ENCODE measurements at places on chromosomes 11 and 22. TPM values are rescaled to one million over a fixed set of nuclear protein-coding genes. Genes with fewer than 3 reads are reported as not detected.

FAM181B gene
- not detected for total RNA-seq

PAMR1 gene
- 219 TPM for total RNA-seq

MMP1 gene
- total RNA-seq = 0.82 TPM

RFPL1 gene
- not detected for total RNA-seq

FGF3 gene
- not detected for total RNA-seq

HEPHL1 gene
- total RNA-seq = not detected

OVCH2 gene
- total RNA-seq = not detected

IRF7 gene
- total RNA-seq = 18.9 TPM

GNAZ gene
- 0.93 TPM for total RNA-seq

PRG3 gene
- total RNA-seq = not detected

CRY2 gene
- total RNA-seq = 14.1 TPM

NAV2 gene
- 10.7 TPM for total RNA-seq

TSSK2 gene
- total RNA-seq = not detected

OR9Q2 gene
- not detected for total RNA-seq

CARD16 gene
- total RNA-seq = 2.6 TPM

SAMM50 gene
- total RNA-seq = 54.2 TPM

FZD4 gene
- 21.4 TPM for total RNA-seq

OTOG gene
- total RNA-seq = not detected

CCDC116 gene
- total RNA-seq = not detected

ISX gene
- total RNA-seq = not detected

GGTLC2 gene
- total RNA-seq = not detected

LMO1 gene
- total RNA-seq = not detected

ZBTB16 gene
- 49.4 TPM for total RNA-seq

CAPRIN1 gene
- 107 TPM for total RNA-seq

TCF20 gene
- total RNA-seq = 15.0 TPM

FAM180B gene
- 1.3 TPM for total RNA-seq

MUC6 gene
- not detected for total RNA-seq

TRIM49 gene
- not detected for total RNA-seq

CRYBB3 gene
- not detected for total RNA-seq

TRMT2A gene
- total RNA-seq = 39.4 TPM

UPB1 gene
- not detected for total RNA-seq

INS gene
- total RNA-seq = not detected

ANGPTL5 gene
- total RNA-seq = not detected

JHY gene
- total RNA-seq = 1.4 TPM

SCUBE1 gene
- total RNA-seq = 0.09 TPM

SVIP gene
- 2.6 TPM for total RNA-seq

C22orf23 gene
- not detected for total RNA-seq

OR2AG1 gene
- not detected for total RNA-seq

KRTAP5-9 gene
- total RNA-seq = not detected

ALDH3B2 gene
- not detected for total RNA-seq

TRPC6 gene
- 0.82 TPM for total RNA-seq

SLC2A11 gene
- total RNA-seq = 4.2 TPM

HBG2 gene
- not detected for total RNA-seq

SYT9 gene
- total RNA-seq = not detected

All from pericardium fibroblast (primary cell).